ENCODE measurements at places on chromosomes 7 and 10.
A peak's percentile ranks its signal among the peaks of the same experiment; 100 is the strongest.

- DNase-seq: no peak
Measured at GRCh38 chr7:13290975-13291374, 603.5 kb downstream of the ARL4A start.

GRCh38 chr10:2623675-2624274, 443.6 kb upstream of the PFKP start:
- DNase-seq: no peak

DNA sequence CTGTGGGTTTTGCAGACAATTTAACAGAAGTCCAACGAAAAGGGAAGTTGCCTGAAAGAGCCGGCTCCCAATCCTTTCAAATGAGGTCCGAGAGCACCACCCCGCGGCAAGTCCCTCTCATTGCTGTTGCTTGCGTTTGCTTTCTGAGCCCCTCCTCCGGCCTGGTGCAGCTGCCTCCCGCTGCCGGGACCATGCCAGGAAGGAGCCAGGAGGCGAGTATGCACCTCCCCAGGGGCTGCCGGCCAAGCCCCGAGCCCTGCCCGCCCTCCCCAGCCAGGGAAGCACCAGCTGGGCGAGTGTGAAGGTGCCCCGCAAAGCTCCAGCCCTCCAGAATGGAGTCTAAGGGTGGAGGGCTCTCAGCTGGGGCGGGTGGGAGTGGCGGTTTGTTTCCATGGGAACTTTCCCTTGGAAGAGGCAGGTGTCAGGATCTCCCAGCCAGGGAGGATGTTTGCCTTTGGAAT, 25.8 kb upstream of the PPP2R2D start:
- DNase-seq: no peak

- DNase-seq: peak; percentile 47
Measured at GRCh38 chr10:31318382-31318853, 598 bp upstream of the ZEB1 start.

GRCh38 chr7:127907110-127908040, 123.9 kb downstream of the LRRC4 start:
- DNase-seq: no peak

DNA sequence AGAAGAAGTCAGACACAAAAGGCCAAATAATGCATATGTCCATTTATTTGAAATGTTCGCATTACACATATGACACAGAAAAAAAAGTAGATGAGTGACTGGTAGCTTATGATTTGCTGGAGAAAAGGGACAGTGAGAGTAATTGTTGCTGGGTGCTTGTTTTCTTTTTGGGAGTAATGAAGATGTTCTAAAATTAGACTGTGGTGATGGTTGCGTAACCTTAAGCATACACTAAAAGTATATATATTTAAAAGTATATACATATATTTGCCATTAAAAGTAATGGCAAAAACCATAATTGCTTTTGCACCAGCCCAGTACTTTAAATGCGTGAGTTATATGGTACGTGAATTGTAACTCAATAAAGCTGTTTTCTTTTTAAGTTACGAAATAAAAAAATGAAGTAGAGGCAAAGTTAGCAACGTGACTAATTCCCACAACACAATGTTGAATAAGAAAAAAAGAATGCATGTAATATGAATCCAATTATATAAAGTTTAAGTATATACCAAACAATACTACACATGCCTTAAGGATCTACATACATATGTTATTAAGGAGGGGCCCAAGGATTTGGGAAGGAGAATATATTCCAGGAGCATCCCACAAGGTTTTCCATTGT, 360.4 kb upstream of the CELF2 start:
- DNase-seq: no peak

GRCh38 chr10:7872041-7872442, 53.7 kb downstream of the TAF3 start:
- no peak for DNase-seq

DNA sequence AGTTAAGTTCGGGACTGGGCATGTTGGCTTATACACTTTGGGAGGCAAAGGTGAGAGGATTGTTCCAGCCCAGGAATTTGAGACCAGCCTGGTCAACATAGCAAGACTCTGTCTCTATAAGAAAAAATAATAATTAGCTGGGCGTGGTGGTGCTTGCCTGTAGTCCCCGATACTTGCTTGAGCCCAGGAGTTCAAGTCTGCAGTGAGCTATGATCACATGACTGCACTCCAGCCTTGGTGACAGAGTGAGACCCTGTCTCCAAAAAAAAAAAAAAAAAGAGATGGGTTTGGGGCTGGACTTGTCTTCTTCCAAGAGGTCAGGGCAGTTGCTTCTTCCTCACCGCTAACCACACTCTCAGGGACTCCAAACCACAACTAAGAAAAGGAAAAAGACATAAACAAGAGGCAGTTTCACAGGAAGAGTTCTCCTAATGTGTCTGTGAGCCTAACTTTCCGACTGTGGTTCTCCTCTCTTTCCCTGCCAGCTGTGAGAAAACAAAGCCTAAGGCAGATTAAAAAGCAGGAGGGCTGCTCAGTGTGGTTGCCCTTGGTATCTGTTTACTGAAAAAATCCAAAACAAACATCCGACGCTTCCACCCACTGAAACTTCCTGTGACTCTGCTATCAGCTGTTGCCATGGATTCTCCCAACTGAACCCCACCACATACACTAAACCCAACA, 2.4 kb upstream of the SERPINE1 start:
- DNase-seq: no peak

- no peak for DNase-seq
Measured at GRCh38 chr10:114278884-114279191, 39.8 kb downstream of the VWA2 start.

- no peak for DNase-seq
Measured at GRCh38 chr7:20346577-20346976, 15.9 kb downstream of the ITGB8 start.

GRCh38 chr7:5697754-5698424, 83.6 kb downstream of the RNF216 start:
- no peak for DNase-seq

- DNase-seq: no peak
Measured at GRCh38 chr7:76505168-76506080, 4.9 kb upstream of the UPK3B start.

DNA sequence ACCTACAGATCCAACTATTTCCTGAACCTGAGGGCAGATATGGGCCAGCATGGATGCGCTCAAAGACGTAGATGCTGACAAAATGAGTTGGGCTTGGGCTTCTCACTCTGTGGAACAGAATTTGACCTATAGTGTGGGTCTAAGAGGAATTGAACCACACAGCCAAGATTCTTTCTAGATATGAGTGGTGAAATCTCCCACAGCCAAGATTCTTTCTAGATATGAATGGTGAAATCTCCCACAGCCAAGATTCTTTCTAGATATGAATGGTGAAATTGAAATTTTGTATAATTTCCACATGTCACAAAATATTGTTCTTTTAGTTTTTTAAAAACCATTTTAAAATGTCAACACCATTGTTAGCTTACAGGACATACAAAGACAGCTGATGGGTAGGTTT, 215.4 kb upstream of the LRGUK start:
- DNase-seq: no peak

DNA sequence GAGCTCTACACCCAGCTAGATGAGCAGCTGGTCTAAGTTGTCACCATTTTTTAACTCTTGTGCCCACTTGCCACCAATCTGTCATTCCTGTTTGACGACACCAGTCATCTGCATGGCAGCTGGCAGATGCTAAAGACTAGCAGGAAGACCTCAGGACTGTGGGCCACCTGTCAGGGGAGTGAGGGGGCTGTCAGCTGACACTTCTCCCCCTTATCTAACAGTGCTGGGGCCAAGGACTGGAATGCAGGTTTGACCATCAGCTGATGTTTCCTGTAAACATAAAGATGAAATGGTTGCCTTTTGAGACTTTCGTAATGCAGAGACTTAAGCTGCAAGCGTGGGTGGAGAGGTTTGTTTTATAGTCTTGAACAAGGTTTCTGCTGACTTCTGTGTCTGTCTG, 93.5 kb downstream of the WNT2 start:
- no peak for DNase-seq

DNA sequence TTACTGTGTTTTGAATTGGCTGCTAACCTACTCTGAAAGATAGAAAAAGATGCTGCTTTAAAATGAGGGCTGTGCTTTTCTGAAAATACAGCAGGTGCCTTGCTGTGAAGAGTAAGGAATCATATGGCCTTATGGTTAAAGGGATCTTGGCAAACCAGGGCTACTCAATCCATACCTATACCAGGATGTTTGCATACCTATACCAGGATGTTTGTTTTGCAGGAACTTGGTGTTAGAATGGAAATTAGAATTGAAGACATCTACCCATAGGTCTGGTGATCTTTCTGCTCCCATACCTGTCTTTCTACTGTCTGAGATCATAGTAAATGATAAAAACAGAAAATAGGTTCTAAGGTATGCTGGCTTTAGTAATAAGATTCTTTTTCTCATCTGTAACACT, 200.2 kb upstream of the C7orf33 start:
- no peak for DNase-seq

DNA sequence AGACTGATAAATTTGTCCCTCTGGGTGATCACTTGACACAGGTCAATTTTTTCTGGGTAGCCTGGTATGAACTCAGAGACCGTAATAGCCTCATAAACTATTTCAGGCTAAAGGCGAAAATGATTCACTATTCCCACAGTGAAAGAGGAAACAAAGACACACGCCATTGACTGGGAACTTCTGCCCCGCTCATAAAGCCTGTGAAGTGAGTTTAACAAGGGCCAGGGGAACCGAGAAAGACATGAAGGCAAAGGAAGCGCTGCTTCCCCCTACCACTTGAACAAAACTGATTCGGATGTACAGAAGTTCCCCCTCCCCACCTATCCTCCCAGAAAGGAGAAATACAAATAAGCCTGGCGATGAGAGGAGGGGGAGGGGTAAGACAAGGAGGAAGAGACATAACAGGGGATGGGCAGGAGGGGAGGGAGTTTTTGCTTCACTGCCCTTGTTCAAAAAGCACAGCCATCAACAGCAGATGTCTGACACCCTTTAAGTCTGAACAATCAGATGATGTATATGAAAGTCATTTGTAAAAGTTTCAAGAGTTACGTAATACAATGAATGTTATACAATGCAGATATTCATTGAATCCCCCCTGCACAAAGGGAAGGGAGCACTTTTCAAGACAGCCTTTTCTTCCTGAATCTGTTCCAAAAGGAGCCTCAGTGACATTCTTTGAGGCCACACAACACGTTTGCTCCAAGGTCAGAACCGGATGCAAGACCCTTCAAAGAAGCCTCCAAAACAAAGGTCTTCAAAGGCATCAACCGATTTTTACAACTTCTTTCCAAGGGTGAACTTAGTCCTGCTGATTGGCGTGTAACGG, 734 bp downstream of the ABCB4 start:
- DNase-seq: no peak

GRCh38 chr7:90701771-90702170, 105.7 kb downstream of the CDK14 start:
- DNase-seq: no peak

DNA sequence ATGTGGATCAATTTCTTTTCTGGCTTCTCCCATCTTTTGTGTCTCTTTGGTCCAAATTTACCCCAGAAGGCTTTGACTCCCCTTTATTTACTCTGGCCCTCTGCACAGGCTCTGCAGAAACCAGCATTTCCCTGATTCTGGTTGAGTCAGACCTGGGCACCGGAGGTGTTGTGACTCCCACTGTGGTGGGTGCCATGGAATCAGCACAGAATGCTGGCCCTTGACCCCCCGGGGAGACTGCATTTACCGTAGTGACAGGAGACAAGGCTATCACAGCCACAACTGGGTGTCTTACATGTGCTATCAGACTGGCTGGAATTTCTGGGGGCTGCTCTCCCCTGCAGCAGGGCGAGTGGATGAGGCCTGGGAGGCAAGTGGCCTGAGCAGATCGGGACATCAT, 37.6 kb downstream of the PLXDC2 start:
- no peak for DNase-seq

DNA sequence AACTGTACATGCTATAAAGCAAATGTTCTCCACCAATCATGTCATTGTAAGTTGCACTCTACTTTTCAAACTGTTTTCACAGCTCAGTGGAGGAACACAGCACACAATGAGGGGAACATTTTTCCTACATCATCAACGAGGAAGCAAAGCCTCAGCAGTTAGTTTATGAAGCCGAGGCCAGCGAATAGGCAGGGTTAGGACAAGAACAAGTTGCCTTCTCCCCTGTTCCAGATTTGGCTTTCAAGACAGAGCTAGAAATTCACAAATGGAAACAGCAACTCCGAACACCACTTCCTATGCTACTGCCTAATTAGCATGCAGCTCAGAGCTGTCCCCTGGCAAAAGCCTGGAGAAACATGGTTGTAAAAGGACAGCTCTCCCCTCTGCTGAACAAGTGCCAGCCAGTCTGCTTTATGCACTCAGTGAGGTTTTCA, 19.8 kb downstream of the ITGB8 start:
- DNase-seq: no peak

- no peak for DNase-seq
Measured at GRCh38 chr10:29730458-29730857, 95.7 kb upstream of the SVIL start.

DNA sequence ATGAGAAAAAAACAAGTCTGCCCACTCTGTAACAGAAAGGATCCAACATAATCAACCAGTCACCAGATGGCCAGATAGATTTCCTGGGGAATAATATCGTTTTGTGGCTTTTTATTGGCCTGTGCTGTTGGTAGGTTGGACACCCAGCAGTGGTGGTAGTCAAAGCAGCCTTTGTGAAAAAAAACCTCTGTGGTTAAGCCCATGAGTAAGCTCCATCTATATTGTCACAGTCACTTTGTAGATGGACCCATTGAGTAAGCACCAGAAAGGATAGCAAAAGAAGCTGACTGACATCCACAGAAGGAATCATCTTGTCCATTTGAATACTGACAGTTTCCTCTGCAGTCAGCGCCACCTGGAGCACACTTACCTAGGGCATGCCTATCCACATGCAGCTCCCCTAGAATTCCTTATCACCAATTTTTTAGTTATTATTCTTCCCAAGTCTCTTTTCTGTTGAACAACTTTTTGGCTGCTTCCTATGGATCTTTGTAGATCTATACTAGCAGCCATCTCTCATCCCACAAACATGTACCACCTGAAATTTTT, 96.9 kb downstream of the IQUB start:
- no peak for DNase-seq

DNA sequence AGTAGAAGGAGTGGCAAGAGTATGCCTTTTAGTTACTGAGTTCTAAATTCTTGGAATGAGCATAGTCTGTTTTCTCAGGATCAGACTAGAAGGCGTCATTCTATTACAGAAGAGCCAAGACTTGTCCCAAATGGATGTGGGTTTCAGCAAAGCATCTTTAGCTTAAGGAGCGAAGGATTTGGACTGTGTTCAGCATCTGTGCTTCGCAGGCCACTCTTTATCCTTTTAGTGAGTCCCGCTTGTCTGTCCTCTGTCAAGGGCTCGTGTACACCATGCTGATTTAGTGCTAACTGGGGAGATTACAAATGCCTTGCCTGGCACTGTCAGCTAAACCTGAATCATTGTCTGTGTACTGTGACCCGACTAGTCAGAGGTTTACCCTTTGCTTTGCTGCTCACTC, 465.7 kb downstream of the AUTS2 start:
- no peak for DNase-seq

GRCh38 chr7:130945411-130945811, 211.4 kb upstream of the KLF14 start:
- DNase-seq: no peak

DNA sequence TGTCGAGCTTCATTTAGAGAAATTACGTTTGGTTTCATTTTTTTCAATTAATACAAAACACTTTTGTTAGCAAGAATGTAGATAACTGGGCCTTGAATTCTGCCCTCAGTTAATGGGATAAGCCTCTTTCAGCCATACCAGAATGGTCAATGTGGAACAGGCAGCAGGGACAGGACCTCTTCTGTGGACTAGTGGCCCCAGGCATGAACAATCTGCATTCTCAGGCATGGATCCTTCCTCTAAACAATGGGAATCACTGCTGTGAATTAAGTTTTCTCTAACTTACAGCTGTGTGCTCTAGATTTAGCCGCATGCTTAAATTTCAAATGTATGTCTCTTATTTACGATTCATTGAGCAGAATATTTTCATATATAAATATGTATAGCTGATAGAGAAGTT, 237.7 kb upstream of the PRKCQ start:
- no peak for DNase-seq

All from activated naive CD4-positive, alpha-beta T cell (primary cell).